ENCODE measurements at places on chromosomes 1 and 21. TPM values are rescaled to one million over a fixed set of nuclear protein-coding genes. Genes with fewer than 3 reads are reported as not detected.

The WNT3A gene
- not detected for total RNA-seq

The FCER1G gene
- not detected for total RNA-seq

The SPOCD1 gene
- total RNA-seq: 23.2 TPM

The GSTM5 gene
- total RNA-seq: not detected

The CYP4A11 gene
- total RNA-seq: 0.18 TPM

The LMOD1 gene
- 2.5 TPM for total RNA-seq

The VHLL gene
- total RNA-seq: not detected

The SSU72 gene
- 85.7 TPM for total RNA-seq

The KCNN3 gene
- under 0.01 TPM for total RNA-seq

The CACHD1 gene
- total RNA-seq: 3.4 TPM

The ADORA3 gene
- total RNA-seq: not detected

The SELENBP1 gene
- 69.2 TPM for total RNA-seq

The NBPF19 gene
- total RNA-seq: 5.1 TPM

The ATP1A2 gene
- total RNA-seq: not detected

The ZNF678 gene
- total RNA-seq: 1.4 TPM

The VN1R5 gene
- not detected for total RNA-seq

The CCDC181 gene
- total RNA-seq: not detected

The ITGB2 gene
- total RNA-seq: not detected

The CD1D gene
- total RNA-seq: 9.7 TPM

The BEND5 gene
- total RNA-seq: 3.7 TPM

The OR2G6 gene
- total RNA-seq: not detected

The LSM10 gene
- 47.8 TPM for total RNA-seq
